ENCODE measurements at places on chromosomes 1 and 21.

- DNase-seq: no peak
Measured at GRCh38 chr1:50667272-50667671, 244.0 kb upstream of the DMRTA2 start.

DNA sequence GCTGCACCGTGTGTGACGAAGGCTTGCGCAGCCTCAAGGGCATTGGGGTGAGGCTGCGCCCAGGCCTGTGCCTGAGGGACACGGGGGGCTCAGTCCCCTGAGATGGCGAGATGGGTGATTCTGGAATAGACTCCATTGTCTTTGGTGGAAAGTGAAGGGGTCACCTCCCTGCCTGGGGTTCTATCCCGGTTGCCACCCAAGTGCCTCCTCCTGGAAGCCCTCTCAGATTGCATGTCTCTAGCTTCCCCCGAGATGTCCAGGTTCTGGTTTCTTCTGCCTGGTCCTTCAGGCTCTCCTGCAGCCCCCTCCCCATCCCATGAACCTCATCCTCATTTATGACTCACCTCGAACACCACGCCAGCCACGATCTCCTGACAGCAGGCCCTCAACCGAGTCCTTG lies 22.3 kb upstream of the MFN2 start:
- DNase-seq: no peak

DNA sequence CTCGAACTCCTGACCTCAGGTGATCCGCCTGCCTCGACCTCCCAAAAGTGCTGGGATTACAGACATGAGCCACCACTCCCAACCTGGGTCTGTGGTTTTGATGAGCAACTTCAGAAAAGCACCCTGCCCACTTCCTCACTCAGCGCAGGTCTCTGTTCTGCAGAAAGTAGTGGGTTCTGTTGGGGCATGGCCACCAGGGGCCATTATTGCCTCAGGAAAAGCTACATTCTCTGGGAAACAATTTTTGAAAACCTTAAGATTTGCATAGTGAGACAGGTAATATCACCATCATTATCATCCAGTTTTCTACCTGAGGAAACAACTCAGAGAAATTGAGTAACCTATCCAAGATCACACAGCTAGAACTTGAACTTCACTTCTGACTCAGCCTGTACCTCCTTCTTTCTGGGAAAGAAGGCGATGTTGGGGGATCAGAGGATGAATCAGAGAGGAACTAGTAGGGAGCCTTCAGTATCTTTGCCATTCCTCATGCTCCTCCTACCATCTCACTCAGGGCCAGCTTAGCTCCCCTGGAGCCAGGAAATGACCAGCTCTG lies 7.1 kb upstream of the NES start:
- DNase-seq: no peak

DNA sequence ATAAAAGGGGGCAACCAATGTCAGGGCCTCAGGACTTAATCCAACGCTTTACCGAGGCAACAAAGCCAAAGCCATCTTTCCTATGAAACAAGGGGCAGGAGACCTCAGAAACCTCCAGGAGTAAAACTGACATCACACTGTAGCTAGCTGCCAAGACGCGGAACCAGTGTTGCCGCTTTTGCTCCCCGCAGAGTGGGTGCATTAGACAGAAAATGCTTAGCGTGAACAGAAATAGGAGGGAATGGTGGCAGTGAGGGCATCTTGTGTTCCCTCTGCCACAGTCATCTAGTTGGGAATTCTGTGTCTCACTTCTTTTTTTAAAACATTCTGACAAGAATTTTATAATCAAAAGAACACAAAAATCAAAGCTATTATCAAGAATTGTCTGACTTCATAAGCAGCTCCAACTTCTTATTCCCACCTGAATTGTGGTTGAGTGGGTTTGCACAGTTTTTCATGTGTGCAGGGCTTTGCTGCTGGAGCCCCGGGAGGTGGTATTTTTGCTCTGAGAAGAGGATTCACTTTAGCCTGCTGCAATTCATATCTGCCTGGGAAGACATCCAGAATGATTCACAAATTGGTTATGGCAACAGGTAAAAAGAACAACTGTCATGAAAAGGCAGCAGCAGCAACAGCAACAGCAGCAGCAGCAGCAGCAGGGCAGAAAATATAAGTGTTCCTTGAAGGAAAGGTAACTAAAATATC lies 82.2 kb upstream of the DIRAS3 start:
- DNase-seq: no peak

GRCh38 chr1:56967900-56968832 lies 2.4 kb upstream of the C8B start:
- DNase-seq: no peak

- no peak for DNase-seq
Measured at GRCh38 chr1:18944810-18945209, 11.7 kb downstream of the IFFO2 start.

DNA sequence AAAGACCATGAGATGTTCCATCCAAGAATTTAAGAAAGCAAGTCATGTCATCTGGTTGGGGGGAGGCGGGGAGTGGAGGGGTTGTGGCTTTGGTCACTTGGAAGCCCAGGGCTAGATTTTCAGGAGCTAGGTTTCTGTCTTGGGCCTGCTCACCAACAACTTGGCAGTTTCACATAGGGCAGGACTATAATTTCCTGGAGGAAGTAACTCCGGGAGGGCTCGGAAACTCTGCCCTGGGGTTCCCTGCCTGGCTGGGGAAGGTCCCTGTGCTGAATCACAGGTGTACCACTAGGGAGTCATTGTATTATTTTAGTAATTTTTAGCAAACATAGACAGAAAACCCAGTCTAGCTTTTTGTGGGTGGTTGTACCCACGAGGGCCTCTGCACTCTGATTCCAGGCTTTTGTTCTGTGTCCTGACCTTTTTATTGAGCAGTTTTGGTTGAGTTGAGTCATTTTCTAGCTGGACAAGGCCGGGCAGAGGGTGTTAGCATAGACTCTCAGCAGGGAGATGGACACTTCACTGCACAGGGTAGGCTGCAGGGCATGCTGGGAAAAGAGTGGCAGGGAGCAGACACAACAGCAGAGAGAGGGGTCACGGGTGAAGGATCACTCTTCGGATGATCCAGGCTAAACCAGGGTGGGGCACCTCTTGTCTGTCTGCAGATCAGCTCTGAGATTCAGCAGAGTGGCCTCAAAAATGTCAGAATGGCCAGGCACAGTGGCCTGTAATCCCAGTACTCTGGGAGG lies 144.7 kb downstream of the GRIK3 start:
- DNase-seq: no peak

DNA sequence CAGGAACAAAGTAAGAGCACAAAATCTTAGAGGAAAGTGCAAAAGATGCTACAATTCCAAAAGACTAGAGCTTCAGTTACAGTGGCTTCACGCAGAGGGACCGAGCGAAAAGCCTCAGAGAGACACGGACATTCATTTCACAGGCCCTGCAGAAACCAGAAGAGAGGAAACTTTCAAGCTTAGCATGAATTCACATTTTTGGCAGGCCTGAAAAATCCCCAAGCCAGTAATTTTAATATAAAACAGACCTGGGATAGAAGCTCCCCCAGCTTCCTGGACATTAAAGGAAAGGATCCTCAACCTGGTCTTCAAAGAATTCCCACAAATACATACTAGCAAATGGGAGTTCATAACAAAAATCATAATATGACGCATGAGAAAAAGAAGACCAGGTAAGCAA lies 66.2 kb downstream of the HSF2BP start:
- no peak for DNase-seq

GRCh38 chr1:72013161-72013560 lies 269.2 kb downstream of the NEGR1 start:
- DNase-seq: no peak

GRCh38 chr1:238107322-238107721 lies 216.6 kb upstream of the ZP4 start:
- DNase-seq: no peak

- no peak for DNase-seq
Measured at GRCh38 chr1:228079601-228080263, 2.8 kb upstream of the ARF1 start.

DNA sequence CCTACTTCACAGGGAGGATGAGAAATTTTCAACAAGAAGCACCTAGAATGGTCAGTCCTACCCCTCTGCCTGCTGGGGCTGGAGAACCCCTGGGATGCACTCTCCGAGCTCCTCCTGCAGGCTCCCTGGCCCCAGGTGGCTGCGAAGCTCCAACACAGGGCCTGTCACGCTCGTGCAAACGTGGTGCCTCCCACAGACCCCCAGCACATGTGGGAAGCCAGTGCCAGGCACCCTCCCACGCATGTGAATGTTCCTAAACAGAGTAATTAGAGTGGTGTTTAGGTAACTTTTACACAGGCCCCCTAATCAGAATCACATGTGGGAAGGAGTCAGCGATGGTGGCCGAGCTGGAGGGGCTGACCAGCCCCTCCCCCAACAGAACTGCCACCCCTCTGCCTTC lies 28.4 kb downstream of the GLIS1 start:
- no peak for DNase-seq

DNA sequence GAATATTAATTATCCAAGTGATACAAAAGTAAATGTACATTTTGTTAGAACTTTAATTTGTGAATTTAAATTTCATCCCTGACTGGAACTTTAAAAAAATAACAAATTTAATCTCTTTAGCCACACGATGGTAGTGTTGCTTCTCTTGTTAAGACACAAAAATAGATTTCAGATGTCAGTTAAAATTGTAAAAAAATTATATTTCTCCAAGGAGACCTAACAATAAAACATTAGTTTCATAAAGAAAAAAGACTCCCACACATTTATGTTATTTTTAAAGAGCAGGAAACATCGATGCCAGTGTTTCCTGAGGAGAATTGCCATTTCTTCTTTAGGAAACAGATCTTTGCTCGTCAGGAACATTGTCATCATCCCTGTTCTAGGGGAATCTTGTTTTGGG lies 74.0 kb upstream of the DEPDC1 start:
- DNase-seq: no peak

GRCh38 chr1:166083887-166084286 lies 82.9 kb downstream of the FAM78B start:
- DNase-seq: no peak

DNA sequence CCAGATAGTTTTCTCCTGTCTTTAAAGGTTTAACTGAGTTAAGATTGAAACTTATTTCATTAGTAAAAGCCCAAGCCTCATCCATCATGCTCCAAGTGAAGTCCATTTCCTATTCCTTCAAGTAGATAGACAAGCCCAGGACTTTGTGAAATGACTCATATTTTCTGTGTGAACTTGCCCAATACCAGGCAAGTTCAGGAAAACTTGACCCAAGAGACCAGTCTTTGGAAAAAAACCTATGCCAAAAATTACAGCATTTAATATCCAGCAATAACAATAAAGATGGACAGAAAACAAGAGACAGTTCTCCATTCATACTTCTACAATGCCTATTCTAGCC lies 405 bp upstream of the RAB29 start:
- DNase-seq: no peak

DNA sequence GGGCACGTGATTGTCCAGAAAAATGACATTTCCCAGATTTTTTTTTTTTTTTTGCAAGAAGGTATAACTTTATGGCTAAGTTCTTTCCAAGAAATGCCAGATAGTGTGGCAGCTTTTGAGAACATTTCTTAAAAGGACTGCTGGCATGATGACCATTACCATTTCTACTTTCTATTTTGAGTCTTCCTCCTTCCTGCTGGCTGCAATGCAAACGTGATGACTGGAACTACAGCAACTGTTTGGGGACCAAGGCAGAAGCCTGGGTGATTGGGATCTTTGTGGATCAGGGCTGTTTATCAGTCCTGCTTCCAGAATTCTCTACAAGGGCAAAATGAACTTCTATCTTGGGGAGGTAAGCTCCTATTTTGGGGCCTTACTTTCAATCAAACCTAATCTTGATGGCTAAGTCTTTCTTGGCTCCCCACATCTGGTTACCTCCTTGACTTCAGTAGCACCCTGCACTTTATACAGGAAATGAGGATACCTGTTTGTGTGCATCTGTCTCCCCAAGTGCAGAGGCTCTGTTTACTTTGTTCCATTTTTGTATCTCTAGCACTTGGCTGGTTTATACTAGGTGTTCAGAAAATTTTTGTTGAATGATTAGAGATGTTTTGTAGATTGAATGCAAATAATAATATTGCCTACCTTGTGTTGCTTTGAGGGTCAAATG lies 3.7 kb upstream of the DDX20 start:
- no peak for DNase-seq

DNA sequence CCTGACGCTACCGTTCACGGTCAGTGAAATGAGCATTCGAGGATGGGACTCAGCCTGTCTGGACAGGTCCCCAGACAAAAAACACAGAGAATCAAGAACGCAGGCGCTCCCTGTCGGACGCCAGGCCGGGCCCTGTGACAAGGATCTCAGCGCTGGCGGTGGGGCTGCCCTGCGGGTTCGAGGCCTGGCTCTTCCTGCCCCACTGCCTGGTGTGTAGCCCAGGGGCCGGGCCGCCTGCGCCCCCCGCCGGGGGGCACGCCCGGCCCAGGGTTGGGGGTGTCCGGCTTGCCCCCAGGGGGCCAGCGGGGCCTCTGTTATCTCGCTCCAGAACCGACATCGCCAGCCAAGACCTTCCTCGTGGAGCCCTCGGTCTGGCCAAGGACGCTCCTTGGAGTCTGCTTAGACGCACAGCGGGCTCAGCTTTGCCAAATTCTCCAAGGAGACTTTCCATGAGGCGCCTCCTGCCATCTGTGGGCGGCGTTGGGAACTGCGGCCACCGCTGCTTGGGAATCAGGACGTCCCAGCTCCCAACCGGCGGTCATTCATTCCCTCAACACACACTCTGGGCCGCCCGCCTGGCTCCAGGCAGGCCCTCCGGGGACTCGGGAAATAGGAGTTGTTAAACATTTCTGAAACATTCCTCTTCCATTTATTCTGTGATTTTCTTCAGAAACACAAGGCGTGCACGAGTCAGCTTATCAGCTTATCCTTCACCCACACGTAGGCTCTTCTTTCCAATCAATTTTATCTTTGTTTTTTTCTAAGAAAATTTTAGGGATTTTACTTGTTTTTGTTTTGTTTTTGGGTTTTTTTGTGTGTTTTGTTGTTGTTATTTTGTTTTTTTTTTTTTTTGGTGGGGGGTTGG lies 11.3 kb upstream of the RIPK4 start:
- no peak for DNase-seq

GRCh38 chr1:31860581-31860980 lies 44.8 kb upstream of the SPOCD1 start:
- DNase-seq: no peak

- no peak for DNase-seq
Measured at GRCh38 chr1:48018799-48019198, 21.6 kb upstream of the TRABD2B start.

DNA sequence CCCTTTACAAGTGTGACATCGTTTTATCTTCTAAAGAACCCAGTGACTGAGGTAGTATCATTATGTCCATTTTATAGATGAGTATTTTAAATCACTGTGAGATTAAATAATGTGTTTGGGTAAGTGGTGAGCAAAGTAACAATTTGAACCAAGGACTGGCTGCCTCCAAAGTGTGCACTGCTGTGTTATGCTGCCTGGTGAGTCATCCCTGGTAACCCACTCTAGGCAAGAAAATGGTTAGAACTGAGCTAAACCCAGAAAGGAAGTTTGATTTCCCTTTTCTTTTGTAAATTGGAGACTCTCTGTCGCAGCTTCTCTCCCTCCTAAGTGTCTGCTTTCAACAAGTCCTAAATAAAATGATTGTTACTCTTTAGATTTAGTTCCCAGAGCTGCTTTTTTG lies 342.8 kb upstream of the KAZN start:
- DNase-seq: no peak

GRCh38 chr1:158147869-158148268 lies 32.8 kb upstream of the CD1D start:
- no peak for DNase-seq

- no peak for DNase-seq
Measured at GRCh38 chr1:160608057-160608456, 28.8 kb upstream of the CD84 start.

Data from activated naive CD4-positive, alpha-beta T cell (primary cell).